ENCODE measurements at places on chromosomes 7 and 10.

- DNase-seq, result no peak
Observed at GRCh38 chr7:140989068-140989467, 25.7 kb downstream of the MRPS33 start.

DNA sequence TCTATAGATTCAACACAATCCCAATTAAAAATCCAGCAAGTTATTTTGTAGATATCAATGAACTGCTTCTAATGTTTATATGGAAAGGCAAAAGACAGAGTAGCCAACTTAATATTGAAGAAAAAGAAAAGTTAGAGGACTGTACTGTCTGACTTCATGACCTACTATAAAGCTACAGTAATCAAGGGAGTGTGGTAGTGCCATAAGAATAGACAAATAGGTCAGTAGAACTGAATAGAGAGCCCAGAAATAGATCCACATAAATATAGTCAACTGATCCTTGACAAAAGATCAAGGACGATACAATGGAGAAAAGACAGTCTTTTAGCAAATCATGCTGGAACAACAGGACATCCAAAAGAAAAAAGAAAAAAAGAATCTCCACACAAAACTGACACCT is 7.4 kb upstream of the EEPD1 start:
- no peak for DNase-seq

- DNase-seq, result peak; percentile 17
Observed at GRCh38 chr7:132250480-132251326, 325.6 kb downstream of the PLXNA4 start.

DNA sequence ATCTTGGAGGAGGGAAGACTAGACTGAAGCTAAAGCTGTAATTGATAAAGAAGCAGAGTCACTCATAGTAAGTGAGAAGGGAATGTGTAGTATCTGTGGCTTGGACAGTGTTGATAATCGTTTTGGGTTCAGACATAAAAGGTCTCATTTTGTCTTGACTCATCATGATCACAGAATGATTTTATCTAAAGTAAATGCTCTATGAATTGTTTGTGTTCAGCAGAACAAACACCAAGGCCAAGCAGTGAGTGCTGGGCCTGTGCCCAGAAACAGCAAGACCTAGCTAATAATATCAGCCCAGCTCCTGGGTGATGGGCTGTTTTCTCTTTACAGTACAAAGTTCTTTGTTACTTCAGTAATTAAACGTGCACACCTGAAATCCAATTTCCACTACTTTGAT is 26.7 kb upstream of the CD36 start:
- no peak for DNase-seq

GRCh38 chr7:85095806-85096205 is 91.0 kb downstream of the SEMA3D start:
- no peak for DNase-seq

DNA sequence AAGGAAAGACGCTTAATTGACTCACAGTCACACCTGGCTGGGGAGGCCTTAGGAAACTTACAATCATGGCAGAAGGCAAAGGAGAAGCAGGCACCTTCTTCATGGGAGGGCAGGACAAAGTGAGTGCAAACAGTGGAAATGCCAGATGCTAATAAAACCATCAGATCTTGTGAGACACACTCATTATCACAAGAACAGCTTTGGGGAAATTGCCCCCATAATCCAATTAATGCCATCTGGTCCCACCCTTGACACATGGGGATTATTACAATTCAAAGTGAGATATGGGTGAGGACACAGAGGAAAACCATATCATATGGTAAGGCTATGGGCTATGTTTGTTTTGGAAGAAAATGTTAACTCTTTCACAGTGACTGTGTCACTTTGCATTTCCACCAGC is 1272.5 kb upstream of the CELF2 start:
- no peak for DNase-seq

DNA sequence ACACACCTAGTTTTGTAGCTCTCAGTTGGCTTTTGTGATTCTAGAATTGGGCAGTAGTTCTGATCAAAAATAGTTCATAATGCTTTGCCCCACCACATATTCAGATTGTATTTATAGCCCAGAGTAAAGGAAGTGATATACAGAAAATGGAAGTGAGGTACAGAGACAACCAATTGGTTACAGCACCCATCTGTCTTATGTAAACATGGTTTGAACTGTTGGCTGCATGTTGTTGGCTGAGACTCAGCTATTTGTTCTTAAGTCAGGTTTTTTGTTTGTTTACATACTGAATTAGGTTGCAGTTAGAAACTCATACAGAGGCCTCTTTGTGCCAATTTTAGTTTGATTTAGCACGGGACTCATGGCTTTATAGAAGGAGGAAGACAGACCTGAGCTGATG is 158.9 kb upstream of the GPR26 start:
- DNase-seq, result no peak

Measured in C1 segment of cervical spinal cord (tissue), 14 donors.